Stimulated activated naive CD8-positive, alpha-beta T cell treated with anti-CD3 and anti-CD28 coated beads, Interleukin-15, amount 100 ng/mL, for 72 hours (primary cell): ENCODE measurements at places on chromosomes 11 and 22.
A peak's percentile ranks its signal among the peaks of the same experiment; 100 is the strongest.

GRCh38 chr11:85809863-85810262 lies 1.1 kb downstream of the SYTL2 start:
- DNase-seq: peak; percentile 30

DNA sequence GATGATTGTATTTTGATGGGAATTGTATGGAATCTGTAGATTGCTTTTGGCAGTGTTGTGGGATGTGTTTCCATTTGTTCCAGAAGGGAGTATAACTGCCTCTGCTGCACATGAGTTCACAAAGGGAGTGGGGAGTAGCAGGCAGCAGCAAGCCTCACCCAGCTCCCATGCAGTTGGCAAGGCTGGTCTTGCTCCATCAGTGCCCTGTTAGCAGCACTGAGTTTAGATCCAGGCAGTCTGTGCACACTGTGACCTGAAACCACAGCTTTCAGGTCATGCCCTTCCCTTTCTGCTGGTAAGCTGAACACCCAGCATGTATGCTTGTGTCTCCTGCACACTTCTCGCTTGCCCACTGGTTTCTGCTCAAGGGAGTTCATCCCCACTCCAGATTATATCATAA lies 3.7 kb upstream of the NUCB2 start:
- no peak for DNase-seq

DNA sequence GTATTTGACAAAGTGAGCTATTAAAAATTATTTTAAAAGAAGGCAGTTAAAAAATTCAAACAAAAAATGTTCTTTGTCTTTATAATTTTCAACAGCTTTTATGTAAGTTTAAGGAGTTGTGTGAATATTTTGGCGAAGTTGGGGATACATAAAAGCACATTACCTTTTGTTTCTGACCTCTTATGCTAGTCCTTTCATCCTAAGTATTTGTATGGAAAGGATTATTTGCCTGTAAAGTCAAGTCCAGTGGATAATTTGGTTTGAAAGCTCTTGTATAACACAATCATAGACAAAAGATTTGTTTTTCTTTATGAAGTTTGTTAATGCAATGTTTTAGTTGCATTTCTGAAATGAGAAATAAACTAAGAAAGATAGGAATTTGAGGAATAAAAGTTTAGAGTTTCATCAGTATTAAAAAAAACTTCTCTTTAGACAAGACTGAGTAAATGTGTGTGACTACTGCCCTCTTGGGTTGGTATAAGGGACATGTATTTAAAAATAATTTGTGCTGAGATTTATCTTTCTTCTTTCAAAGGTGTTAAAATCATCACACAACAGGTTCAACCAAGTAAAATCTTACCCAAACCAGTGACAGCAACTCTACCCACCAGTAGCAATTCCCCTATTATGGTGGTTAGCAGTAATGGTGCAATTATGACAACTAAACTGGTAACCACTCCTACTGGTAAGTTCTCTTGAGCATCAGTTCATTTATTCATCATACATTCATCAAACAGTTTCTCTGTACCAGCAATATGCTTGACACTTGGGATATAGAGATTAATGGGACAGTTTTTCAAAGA lies 68.2 kb downstream of the EMSY start:
- no peak for DNase-seq

DNA sequence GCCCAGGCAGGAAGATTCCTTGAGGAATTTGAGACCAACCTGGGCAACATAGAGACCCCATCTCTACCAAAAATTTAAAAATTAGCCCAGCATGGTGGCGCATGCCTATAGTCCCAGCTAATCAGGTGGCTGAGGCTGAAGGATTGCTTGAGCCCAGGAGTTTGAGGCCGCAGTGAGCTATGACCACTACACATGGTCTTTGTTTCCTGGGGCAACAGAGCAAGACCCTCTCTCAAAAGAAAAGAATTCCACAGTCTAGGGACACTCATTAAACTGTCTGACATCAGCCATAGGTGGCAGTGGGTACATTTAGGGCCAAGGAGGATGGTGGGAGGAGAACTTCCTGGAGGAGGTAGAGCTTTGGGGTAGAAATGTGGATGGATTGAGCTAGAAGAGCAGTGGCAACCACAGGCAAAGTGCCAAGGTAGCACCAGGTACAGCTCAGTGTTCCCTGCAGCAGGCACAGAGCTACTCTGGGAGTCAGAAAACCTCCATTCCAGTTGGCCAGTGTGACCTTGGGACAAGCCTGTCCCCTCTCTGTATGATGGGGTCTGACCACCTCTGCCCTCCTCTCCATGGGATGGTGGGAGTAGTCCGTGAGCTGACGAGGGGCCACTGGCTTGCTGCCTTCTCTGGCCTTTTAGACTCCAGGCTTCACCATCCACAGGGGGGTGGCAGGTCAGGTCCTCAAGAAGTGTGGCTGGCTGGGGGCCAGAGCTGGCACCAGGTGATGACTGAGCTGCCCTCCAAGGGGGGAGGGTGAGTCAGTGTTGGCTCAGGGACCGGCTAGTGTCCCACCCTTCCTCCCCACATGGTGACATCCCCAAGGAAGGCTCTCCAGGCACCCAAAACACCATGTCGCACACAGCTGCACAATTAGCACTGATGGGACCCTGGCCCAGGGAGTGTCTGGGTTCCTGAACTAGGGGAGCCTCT lies 3.7 kb upstream of the CLCF1 start:
- no peak for DNase-seq

- DNase-seq: no peak
Measured at GRCh38 chr22:45460288-45461109, 42.2 kb upstream of the FBLN1 start.

GRCh38 chr11:82757660-82758357 lies 24.1 kb upstream of the FAM181B start:
- DNase-seq: no peak

- DNase-seq: no peak
Measured at GRCh38 chr11:44159848-44160721, 64.6 kb downstream of the EXT2 start.

GRCh38 chr22:17318817-17319216 lies 50.4 kb upstream of the CECR2 start:
- DNase-seq: no peak

DNA sequence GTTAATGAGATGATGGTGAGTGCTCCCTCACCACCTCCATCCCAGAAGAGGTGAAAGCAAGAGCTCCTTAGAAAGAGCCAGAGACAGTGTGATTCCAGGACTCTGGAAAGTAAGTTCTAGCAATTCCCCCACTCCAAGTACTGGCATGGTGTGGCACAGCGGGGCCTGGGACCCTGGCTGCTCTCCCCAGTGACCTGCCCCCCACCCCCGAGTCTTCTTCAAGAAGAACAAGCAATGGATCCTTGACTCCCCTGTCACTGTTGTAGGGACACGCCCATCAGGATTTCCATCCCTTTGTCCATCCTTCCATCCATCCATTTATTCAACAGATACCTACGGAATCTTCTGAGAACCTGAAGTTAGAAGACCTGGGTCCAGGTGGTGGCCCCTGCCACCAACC lies 44.4 kb downstream of the C11orf96 start:
- no peak for DNase-seq

DNA sequence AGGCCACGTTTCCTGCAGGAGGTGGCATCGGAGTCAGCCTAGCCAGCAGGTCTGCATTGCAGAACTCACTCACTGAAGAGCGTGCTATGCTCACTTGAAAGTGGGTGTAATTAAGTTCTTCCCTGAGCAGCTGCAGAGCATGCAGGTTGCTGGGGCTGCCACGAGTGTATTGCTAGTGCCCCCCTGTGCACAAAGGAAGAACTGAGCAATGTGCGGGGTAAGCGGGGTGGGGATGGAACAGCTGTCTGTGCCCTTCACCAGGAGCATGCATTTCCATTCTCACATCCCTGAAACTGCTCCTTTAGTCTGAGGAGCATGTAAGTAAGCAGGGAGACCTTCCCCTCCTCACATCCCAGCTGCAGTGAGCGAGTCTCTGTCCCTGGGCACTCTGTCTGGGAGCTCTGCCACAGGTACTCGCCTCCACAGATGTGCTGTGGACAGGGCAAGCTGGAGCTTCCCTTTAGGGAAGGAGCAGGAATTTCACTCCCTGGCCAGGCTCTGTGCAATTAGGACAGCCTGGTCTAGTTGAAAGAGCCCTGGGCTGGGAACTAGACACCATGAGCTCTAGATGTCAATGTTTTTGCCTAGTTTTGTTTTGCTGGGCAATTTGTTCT lies 1031.8 kb downstream of the NTM start:
- DNase-seq: no peak

DNA sequence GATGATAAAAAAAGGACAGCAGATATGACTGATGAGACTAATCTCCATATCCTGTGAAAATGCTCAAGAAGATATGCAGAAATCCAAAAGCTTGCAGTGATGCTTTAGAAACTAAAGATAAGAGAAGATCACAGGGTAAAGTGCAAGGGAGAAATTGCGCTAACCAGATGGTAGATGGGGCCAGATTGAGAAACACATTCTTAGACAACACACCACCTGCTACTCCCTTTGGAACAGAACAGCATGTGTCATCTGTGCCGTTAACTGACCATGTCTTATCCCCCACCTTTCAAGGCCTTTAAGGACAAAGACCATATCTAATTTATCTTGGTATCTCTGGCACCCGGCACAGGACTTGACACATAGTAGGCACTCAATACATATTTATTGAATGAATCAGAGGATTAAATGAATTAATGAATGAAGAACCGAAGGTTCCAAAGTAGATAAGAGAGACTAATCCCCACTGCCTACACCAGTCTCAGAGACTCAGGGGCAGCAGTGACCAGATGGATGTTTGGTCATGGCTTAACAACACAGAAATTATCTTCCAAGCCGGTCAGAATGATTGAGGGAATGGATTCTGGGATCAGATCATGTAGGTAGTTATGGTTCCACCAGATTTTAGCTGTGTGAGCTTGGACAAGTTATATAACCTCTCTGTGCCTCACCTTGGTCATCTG lies 12.3 kb upstream of the P2RY2 start:
- DNase-seq: no peak

GRCh38 chr11:131770801-131771200 lies 400.4 kb downstream of the NTM start:
- no peak for DNase-seq

- no peak for DNase-seq
Measured at GRCh38 chr11:69682221-69682620, 7.1 kb upstream of the LTO1 start.

- DNase-seq: no peak
Measured at GRCh38 chr11:106644824-106645223, 373.5 kb downstream of the GUCY1A2 start.

DNA sequence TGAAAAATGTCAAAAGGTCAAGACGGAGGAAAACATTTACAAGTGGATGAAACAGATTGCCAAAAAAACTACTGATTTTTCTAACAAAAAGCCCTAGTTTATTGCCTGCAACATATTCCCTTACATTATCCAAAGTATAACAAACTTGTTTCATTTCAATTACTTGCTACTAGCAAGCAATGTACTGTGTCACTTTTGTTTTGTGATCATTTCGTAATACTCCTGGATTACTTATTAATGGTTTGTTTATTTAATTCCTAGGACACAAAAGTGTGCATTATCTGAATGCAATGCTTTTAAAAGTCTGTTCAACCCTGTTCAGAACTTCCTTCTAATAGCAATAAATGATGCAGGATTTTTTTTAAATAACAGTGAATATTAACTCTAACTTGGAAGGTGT lies 50.9 kb downstream of the CCDC34 start:
- DNase-seq: no peak
